Ecto neural progenitor cell (in vitro differentiated cells): ENCODE measurements at places on chromosomes 1 and 21.

GRCh38 chr1:174157157-174157806, 2.0 kb upstream of the RABGAP1L start:
- no peak for DNase-seq

DNA sequence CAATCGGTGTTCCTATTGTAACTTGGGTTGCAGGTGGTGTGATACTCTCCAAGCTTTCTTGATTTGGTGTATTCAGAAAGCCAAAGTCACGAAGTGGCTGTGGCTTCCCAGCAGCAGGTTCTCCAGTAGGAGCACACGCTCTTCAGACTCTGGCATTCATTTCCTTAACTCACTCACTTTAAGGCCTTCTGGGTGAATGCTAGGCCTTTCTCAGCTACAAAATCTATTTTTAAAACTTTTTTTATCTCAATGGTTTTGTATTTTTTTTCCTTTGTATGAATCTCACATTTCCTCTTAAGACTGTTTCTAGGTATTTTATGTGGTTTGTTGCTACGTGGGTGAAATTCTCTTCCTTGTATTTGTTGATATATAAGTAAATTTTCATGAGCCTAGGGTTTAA, 22.9 kb upstream of the PKN2 start:
- DNase-seq: no peak

GRCh38 chr1:225822655-225823403, 12.9 kb downstream of the EPHX1 start:
- no peak for DNase-seq

GRCh38 chr1:67060811-67061218, 6.9 kb upstream of the SLC35D1 start:
- no peak for DNase-seq

GRCh38 chr1:159945483-159946241, at the start of gene IGSF9:
Gene IGSF9, minus strand, starts transcription at chr1:159945613. Its CDS starts 2,159 bp downstream, at chr1:159943454.
- DNase-seq: peak; percentile 98

DNA sequence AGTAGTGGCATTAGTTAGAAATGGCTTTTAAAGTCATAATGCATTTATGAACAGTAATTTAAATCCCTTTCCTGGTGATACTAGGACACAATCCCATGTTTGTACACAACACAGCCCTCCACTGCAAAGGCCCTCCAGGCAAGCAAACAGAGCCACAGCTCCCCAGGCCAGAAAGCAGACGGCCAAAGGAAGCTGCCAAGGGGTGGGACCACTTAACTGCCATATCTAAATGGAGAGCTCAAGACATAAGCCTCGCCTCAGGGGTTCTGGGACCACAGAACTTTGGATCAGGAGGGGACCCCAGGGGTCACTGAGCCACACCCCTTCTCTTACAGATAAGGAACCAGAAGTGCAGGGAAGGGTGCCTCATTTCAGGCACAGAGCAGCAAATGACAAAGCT, 189.7 kb downstream of the KCNH1 start:
- DNase-seq: no peak

DNA sequence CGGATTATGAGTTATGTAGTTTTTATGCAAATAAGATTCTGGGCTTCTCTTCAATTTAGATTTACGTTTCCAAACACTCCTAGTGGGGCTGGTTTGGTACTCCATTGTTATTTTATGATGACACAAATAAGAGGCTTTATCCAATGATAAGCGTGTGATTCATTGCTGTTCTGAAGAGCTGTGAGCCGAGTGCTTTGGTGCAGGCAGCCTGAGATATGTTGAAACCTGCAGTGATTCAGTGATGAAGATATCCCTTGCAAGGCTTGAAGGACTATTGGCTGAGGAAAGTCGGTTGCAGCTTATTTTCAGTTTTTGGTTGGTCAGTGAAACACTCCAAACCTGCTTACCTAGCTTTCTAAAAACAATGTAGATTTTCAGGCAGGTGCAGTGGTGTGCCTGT, 112.2 kb downstream of the RYR2 start:
- no peak for DNase-seq

- DNase-seq: no peak
These were observed 881.0 kb downstream of the AMY1C start for GRCh38 chr1:104630567-104631149.

- DNase-seq: no peak
These were observed 120.4 kb upstream of the GREM2 start for GRCh38 chr1:240732390-240732789.

- DNase-seq: no peak
These were observed 3.3 kb downstream of the DLGAP3 start for GRCh38 chr1:34926156-34926555.

- no peak for DNase-seq
These were observed 662.3 kb upstream of the CAMK1G start for GRCh38 chr1:208921259-208921658.

- no peak for DNase-seq
These were observed 27.0 kb upstream of the PRELP start for GRCh38 chr1:203448521-203449061.

GRCh38 chr1:155952505-155952890, 11.1 kb downstream of the RXFP4 start:
- DNase-seq: no peak

DNA sequence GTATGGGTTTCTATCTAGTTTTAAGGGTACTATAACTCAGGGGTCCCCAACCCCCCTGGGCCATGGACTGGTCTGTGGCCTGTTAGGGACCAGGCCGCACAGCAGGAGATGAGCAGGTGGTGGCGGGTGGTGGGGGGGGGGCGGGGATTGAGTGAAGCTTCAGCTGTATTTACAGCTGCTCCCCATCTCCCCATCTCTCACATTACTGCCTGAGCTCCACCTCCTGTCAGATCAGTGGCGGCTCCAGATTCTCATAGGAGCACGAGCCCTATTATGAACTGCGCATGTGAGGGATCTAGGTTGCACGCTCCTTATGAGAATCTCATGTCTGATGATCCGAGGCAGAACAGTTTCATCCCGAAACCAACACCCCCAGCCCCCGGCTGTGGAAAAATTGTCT, 95.1 kb upstream of the SLC45A1 start:
- DNase-seq: no peak

DNA sequence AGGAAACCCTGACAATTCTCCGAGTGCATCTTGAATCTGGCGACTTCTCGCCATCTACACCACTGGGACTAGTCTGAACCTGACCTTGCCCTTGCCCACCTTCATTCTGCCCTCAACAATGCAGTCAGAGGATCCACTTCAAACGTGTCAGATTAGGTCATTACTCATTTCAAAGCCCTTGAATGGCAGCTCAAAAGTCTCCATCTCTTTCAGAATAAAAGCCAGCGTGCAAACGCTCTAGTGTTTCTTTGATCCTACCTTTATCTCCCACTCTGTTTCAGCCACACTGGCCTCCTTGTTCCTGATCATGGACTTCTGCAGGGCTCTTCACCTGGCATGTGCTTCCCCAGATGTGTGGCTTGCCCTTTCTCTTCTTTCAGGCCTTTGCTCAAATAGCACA, 31.3 kb downstream of the SLC30A1 start:
- no peak for DNase-seq

DNA sequence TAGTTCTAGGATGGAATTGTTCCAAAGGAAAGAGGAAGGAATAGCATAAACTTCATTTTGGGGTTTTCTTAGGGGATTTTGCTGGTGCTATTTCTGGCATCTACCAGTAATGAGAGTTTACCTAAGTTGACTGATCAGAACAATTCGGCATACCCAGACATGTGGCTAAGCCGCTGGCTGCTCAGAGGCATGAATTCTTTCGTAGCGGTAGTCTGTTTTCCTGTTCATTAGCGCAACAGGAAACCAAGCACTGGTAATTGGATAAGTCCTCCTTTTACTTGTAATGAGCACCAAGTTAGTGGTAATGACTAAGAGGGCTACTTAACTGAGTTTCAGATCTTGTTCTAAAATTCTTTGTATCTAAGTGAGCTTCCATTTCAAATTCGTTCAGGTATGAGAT, 38.6 kb downstream of the C21orf91 start:
- no peak for DNase-seq

- DNase-seq: peak; percentile 44
These were observed 33.7 kb downstream of the CDCA8 start for GRCh38 chr1:37725851-37726613.

GRCh38 chr1:29136391-29136915, 12.8 kb upstream of the TMEM200B start:
- DNase-seq: no peak

DNA sequence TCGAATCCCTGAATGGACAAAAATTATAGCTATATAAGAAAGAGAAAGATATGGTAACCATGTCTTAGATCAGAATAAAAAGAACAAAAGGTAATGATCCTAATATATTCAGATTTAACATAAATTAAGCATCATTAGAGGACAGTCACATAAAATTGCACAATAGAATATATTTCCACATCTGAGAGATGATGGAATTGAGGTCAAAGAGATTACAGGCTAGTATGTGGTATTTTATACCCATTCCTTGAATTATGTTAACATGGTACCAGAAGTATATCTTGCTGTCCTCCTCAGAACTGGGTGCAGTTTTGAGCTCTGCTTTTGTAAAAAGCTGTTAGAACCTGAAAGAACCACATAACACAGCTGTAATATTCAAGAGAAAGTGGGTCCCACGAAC, 245.6 kb upstream of the HOOK1 start:
- DNase-seq: no peak
